ENCODE measurements at places on chromosomes 1 and 21. TPM values are rescaled to one million over a fixed set of nuclear protein-coding genes. Genes with fewer than 3 reads are reported as not detected.

TPTE gene
- not detected for polyA plus RNA-seq

PCSK9 gene
- 3.0 TPM for polyA plus RNA-seq

UMODL1 gene
- polyA plus RNA-seq, result 0.67 TPM

HLX gene
- 15.9 TPM for polyA plus RNA-seq

- DNase-seq, result no peak
Measured at GRCh38 chr21:42037516-42037915, 27.4 kb upstream of the ZBTB21 start.

DNA sequence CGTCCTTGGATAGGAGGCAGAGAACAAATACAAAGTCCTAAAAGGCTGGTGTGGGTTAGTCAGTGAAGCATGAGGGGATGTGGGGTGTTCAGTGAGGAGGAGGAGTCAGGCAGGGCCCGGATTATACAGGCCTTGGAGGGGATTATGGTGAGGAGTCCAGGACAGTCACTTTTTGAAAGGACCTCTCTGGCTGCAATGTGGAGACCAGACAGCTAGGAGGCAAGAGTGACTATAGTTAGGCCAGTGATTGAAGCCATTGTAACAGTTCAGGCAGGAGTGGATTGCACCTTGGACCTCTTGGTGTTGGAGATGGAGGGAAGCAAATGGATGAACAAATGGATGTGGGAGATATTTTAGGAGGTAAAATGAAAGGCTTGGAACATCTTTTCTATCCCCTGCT, 115.8 kb downstream of the C1orf94 start:
- DNase-seq, result no peak

GRCh38 chr1:53763461-53763860, 24.5 kb upstream of the GLIS1 start:
- no peak for DNase-seq

DNA sequence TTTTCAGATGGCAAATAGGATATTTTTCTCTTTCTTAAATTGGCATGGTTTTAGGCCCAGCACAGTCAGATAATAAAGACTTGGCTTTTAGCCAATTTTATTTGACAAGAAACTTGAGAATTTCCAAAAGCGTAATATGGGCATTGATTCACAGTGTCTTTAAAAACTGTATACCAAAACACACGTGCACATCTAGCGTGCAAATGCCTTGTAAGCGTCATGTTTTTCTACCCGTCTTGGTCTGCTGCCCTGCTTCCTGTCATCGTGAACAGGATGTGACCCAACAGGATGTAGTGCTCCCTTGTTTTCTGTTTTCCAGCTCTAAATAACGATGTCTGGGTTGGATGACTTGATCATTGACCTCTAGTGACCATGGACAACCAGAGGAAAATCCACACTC, 24.7 kb upstream of the SLC44A3 start:
- no peak for DNase-seq

- DNase-seq, result peak; percentile 56
Measured at GRCh38 chr1:119611701-119612113, 36.4 kb downstream of the ZNF697 start.

DNA sequence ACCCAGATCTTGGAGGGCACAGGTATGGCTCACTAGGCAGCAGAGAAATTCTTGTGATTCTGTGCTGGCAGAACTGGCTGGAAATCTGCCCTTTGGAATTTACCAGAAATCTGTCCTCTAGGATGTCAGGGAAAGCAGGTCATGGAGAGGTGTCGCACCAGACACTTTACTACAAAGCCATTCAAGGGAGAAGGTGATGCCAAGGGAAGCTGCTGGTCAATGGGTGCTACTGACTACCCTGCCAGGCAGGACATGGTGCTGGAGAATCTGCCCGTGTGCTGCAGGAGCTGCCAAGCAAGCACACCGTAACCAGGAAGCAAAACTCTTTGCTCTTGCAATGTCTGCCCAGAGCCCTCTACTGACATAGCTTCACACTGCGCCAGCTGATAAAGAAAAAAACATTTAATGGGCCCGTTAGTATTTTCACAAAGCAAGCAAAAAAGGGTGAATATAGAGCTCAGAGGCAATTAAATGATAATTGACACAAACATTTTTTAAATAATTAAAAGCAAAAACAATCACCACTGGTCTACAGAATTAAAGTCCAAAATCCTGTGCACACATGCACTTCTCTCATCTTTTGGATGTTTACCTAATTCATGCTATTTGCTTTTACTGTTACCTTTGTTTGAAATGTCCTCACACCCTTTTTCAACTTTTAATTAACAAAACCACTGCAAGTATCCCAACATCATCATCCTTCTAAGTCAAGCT, 7.2 kb upstream of the FBXO28 start:
- peak; percentile 62 for DNase-seq

GRCh38 chr1:245751116-245751515, 596.3 kb downstream of the KIF26B start:
- DNase-seq, result no peak

GRCh38 chr1:205974712-205975111, 28.5 kb downstream of the RAB7B start:
- no peak for DNase-seq

All from large intestine (tissue), 12 donors.